Left ventricle myocardium superior (tissue), 1 donor: ENCODE measurements at places on chromosomes 12 and 14. TPM values are rescaled to one million over a fixed set of nuclear protein-coding genes. Genes with fewer than 3 reads are reported as not detected.

CCDC197 gene
- total RNA-seq: 0.74 TPM

OR11H12 gene
- total RNA-seq: not detected

AQP2 gene
- not detected for total RNA-seq

OR10A7 gene
- not detected for total RNA-seq

FZD10 gene
- 0.07 TPM for total RNA-seq

IFNG-AS1 gene
- total RNA-seq: not detected

ZC3H14 gene
- total RNA-seq: 49.4 TPM

TSHR gene
- total RNA-seq: not detected

DAO gene
- total RNA-seq: not detected

PLEKHG7 gene
- not detected for total RNA-seq

FAIM2 gene
- total RNA-seq: 8.2 TPM

IL26 gene
- total RNA-seq: not detected

CD4 gene
- total RNA-seq: 8.4 TPM

WIF1 gene
- not detected for total RNA-seq
